Epithelial cell of alveolus of lung (primary cell): ENCODE measurements at places on chromosomes 16 and 17. TPM values are rescaled to one million over a fixed set of nuclear protein-coding genes. Genes with fewer than 3 reads are reported as not detected.

Gene SNX20
- not detected in 2 replicates for total RNA-seq

Gene COX6A2
- not detected in 2 replicates for total RNA-seq

Gene MIF4GD
- 5.8 and 8.0 TPM in 2 replicates for total RNA-seq

Gene SLC46A1
- total RNA-seq: 2.3 and 4.9 TPM in 2 replicates

Gene ATP2A1
- total RNA-seq: 0.65 and 2.2 TPM in 2 replicates

Gene HBM
- total RNA-seq: not detected in 2 replicates

Gene KRT20
- total RNA-seq: not detected in 2 replicates

Gene TBC1D3E
- not detected in 2 replicates for total RNA-seq

Gene CDH3
- 6.2 and 23.1 TPM in 2 replicates for total RNA-seq

Gene RUSF1
- 71.5 and 106 TPM in 2 replicates for total RNA-seq

Gene TGFB1I1
- total RNA-seq: 132 and 212 TPM in 2 replicates

Gene MYH1
- total RNA-seq: not detected in 2 replicates

Gene CEMP1
- not detected in 2 replicates for total RNA-seq

Gene ABCC6
- 0.13 and 0.88 TPM in 2 replicates for total RNA-seq

Gene SGSH
- 9.1 and 33.5 TPM in 2 replicates for total RNA-seq

Gene TEX19
- not detected in 2 replicates for total RNA-seq

Gene PRR29
- 0.08 and 0.52 TPM in 2 replicates for total RNA-seq

Gene TMEM238L
- total RNA-seq: not detected in 2 replicates

Gene COL1A1
- total RNA-seq: 2,527 and 2,573 TPM in 2 replicates

Gene MPV17L
- total RNA-seq: 0.26 TPM in 1 of 2 replicates, not detected in the other

Gene KCNAB3
- total RNA-seq: 0.78 and 2.2 TPM in 2 replicates

Gene KRTAP1-5
- 10.1 TPM in 1 of 2 replicates, not detected in the other for total RNA-seq

Gene CRHR1
- total RNA-seq: under 0.01 TPM in 1 of 2 replicates, not detected in the other

Gene IRX5
- 1.3 TPM in 1 of 2 replicates, not detected in the other for total RNA-seq

Gene C16orf92
- total RNA-seq: not detected in 2 replicates

Gene SYNGR3
- 5.4 and 7.6 TPM in 2 replicates for total RNA-seq
